ENCODE measurements at places on chromosomes 7 and 10. TPM values are rescaled to one million over a fixed set of nuclear protein-coding genes. Genes with fewer than 3 reads are reported as not detected.

Gene STAM
- 30.7 TPM for total RNA-seq

- H3K27ac ChIP-seq: no peak overlapping the region
- H3K36me3 ChIP-seq: no peaks in the 10 kb centered on the region
Observed at GRCh38 chr10:46308666-46309450, 22.1 kb downstream of the ANTXRL start.

- no peaks in the 10 kb centered on the region for H3K36me3 ChIP-seq
- no peak for DNase-seq
- peaks cover 2% of the 10 kb centered on the region for H3K27me3 ChIP-seq
- H3K4me3 ChIP-seq: no peak overlapping the region
Observed at GRCh38 chr7:44911911-44912310, 26.6 kb upstream of the PURB start.

Gene CDC14C
- not detected for total RNA-seq

- H3K36me3 ChIP-seq: no peaks in the 10 kb centered on the region
- DNase-seq: no peak
- no peak overlapping the region for H3K4me3 ChIP-seq
Observed at GRCh38 chr7:139116999-139117398, 7.5 kb upstream of the ZC3HAV1 start.

Gene TMEM184A
- not detected for total RNA-seq

- peaks cover 6% of the 10 kb centered on the region for H3K36me3 ChIP-seq
- peaks cover 6% of the 10 kb centered on the region for H3K27me3 ChIP-seq
- H3K27ac ChIP-seq: no peak overlapping the region
- H3K4me3 ChIP-seq: no peak overlapping the region
Observed at GRCh38 chr10:125002423-125003145, 60.7 kb downstream of the ZRANB1 start.

Gene GRB10
- 86.0 TPM for total RNA-seq

GRCh38 chr7:36057323-36057722 lies 95.7 kb upstream of the EEPD1 start:
- no peak overlapping the region for H3K27ac ChIP-seq
- H3K36me3 ChIP-seq: no peaks in the 10 kb centered on the region
- H3K4me1 ChIP-seq: peaks cover 4% of the 10 kb centered on the region
- no peak overlapping the region for H3K4me3 ChIP-seq
- H3K27me3 ChIP-seq: peaks cover 2% of the 10 kb centered on the region
- DNase-seq: no peak

- no peak overlapping the region for H3K4me3 ChIP-seq
- no peaks in the 10 kb centered on the region for H3K4me1 ChIP-seq
- no peaks in the 10 kb centered on the region for H3K36me3 ChIP-seq
- H3K27me3 ChIP-seq: no peaks in the 10 kb centered on the region
Observed at GRCh38 chr10:112148331-112148730, 35.2 kb downstream of the GPAM start.

Gene FRMPD2
- total RNA-seq: 0.26 TPM

DNA sequence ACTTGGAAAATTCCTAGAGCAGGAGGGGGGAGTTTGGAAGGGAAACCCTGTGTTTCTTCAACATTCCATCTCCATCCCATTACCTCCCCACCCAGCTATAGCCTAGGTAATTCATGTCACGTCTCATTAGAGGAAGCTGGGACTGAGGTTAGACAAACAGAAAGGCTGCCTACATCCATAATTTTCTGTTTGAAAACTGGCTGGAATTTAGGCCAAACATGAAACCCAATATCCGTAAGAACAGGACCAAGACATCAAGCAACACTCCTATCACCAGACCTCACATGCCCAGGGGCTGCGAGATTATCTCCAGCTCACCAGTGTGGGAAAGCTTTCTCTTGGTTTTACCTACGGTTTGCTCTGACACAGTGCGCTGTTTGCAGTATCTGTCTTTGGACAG lies 316.3 kb downstream of the FRMD4A start:
- no peak overlapping the region for H3K27ac ChIP-seq
- peaks cover 11% of the 10 kb centered on the region for H3K36me3 ChIP-seq
- H3K4me3 ChIP-seq: no peak overlapping the region
- DNase-seq: no peak
- peaks cover 73% of the 10 kb centered on the region for H3K4me1 ChIP-seq

- no peak overlapping the region for H3K4me3 ChIP-seq
- no peak overlapping the region for H3K27ac ChIP-seq
- DNase-seq: no peak
- peaks cover 4% of the 10 kb centered on the region for H3K27me3 ChIP-seq
- H3K36me3 ChIP-seq: no peaks in the 10 kb centered on the region
Observed at GRCh38 chr7:132377703-132378584, 198.3 kb downstream of the PLXNA4 start.

- H3K27ac ChIP-seq: no peak overlapping the region
- H3K27me3 ChIP-seq: no peaks in the 10 kb centered on the region
- H3K36me3 ChIP-seq: no peaks in the 10 kb centered on the region
- H3K4me3 ChIP-seq: no peak overlapping the region
- DNase-seq: no peak
Observed at GRCh38 chr7:132307465-132307864, 268.8 kb downstream of the PLXNA4 start.

DNA sequence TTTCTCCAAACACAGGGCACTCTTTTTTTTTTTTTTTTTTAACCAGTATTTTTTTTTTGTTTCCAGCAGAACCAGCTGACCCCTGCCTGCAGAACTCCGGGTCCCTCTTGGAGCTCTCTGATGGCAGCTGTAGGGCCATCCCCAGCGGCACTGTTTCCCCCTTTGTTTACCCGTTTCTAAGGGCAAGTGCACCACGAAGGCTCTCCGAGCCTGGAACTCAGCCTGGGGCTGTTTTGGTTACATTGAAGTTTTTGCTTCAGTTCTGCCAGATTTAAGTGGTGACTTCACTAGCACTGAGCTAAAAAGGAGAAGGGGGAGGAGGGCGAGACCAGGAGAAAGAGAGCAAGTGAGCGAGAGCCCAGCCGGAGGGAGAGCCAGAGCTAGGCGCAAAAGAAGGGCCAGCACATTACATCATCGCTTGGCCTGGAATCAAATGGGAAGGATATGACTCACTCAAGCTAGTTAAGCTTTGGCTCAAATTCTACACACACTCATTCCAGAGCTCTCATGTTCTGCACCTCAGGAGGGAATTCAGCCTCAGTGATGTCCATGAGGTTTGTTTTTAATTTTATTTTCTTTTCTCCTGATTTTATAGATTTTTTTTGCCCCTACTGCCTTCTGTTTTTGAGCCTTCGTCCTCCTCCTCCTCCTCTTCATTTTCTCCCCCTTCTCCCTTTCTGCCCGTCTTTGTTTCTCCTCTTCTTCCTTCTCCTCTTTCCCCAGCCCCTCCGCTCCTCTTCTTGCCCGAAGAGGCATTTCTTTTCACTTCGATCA lies 272.3 kb downstream of the TRIL start:
- peaks cover 8% of the 10 kb centered on the region for H3K4me1 ChIP-seq
- H3K36me3 ChIP-seq: no peaks in the 10 kb centered on the region
- H3K27me3 ChIP-seq: no peaks in the 10 kb centered on the region
- no peak overlapping the region for H3K4me3 ChIP-seq
- no peak overlapping the region for H3K27ac ChIP-seq

Gene CYP2W1
- total RNA-seq: not detected

DNA sequence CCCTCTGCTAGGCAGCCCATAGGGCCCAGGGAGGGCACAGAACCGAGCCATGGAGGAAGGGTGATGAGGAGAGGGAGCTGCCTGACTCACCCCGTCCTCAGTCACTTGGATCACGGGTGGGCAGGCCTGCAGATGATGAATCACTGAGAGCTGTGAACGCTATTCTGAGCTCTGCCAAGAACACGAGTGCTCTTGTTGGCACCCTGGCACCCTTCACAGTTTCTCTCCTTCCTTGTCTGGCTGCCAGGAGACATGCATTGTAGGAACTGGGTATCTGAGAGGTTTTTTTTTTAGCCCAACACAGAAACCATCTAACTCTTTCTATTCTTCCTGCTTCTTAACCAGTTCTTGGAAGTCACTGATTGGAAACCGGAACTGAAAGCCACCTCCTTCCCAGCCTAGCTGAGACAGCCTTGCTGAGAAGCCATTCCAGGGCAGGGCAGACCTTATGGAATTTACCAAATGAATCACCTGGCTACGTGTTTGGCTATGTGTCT lies 82.1 kb downstream of the SLC37A3 start:
- no peak for DNase-seq
- H3K4me1 ChIP-seq: no peaks in the 10 kb centered on the region
- H3K36me3 ChIP-seq: peaks cover 27% of the 10 kb centered on the region

GRCh38 chr7:87574630-87575029 lies 26.1 kb downstream of the ABCB1 start:
- H3K27me3 ChIP-seq: no peaks in the 10 kb centered on the region
- H3K36me3 ChIP-seq: peaks cover 1% of the 10 kb centered on the region
- no peak overlapping the region for H3K4me3 ChIP-seq
- H3K4me1 ChIP-seq: no peaks in the 10 kb centered on the region
- DNase-seq: no peak

DNA sequence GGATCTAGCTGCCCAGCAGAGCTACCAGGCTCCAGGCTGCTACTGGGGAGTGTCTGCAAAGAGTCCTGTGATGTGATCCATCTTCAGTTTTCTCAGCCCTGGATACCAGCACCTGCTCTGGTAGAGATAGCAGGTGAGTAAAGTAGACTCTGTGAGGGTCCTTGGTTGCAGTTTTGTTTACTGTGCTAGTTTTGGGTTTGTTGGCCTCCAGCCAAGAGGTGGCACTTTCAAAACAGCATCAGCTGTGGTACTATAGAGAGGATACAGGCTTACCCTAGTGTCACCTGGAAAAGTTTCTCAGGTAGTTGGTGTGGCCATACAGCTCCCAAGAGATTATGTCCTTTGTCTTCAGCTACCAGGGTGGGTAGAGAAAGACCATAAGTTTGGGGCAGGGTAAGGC lies 56.3 kb downstream of the MTERF1 start:
- H3K27ac ChIP-seq: no peak overlapping the region
- no peak for DNase-seq
- H3K4me3 ChIP-seq: no peak overlapping the region

GRCh38 chr10:109454691-109455090 lies 468.6 kb downstream of the XPNPEP1 start:
- no peak for DNase-seq
- H3K4me1 ChIP-seq: peaks cover 37% of the 10 kb centered on the region
- H3K4me3 ChIP-seq: peak overlapping the region; percentile 14
- H3K36me3 ChIP-seq: no peaks in the 10 kb centered on the region
- no peak overlapping the region for H3K27ac ChIP-seq

DNA sequence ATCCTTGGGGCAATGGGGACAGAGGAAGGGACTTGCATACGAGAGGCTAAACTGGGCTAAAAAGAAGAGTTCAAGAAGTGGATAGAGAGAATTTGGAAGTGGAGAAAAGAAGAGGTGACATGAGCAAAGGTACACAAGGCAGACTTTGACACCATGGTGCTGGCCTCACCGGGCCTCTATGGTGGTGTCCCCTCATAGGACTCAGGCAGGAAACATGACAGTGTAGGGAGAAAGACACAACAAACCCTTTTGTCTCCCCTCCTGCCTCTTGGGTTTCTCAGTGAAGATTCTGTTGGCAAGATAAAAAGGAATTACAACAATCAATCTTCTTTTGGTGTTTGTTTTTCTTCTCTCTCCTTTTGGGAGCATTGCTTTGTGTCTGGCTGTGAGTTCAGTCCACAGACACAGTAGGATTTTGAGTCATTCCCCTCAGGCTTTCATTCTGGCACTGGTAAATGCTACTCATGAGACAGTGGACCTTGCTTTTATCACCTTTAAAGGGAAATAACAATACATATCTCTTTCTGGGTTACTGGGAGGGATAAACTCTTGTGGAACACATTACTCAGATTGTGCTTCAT lies 827.7 kb downstream of the TNS3 start:
- no peak for DNase-seq
- no peak overlapping the region for H3K27ac ChIP-seq
- no peaks in the 10 kb centered on the region for H3K36me3 ChIP-seq

Gene NUTM2E
- 1.6 TPM for total RNA-seq

DNA sequence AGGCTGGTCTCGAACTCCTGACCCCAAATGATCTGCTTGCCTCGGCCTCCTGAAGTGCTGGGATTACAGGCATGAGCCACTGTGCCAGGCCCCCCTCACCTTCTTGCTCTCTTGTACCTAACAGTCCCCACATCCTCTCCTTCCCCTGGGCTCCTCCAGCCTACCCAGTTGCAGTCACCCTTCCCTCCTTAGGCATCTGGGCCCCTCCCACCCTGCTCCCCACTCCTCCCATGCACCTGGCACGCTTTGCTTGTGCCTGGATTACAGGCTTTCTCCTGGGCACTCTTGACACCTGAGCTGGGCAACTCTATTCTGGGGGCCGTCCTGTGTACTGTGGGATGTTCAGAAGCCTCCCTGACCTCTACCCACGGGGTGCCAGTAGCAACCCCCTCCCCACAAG lies 3.0 kb downstream of the CLDN15 start:
- no peak overlapping the region for H3K27ac ChIP-seq
- no peak for DNase-seq
- H3K27me3 ChIP-seq: peaks cover 13% of the 10 kb centered on the region
- H3K4me3 ChIP-seq: no peak overlapping the region
- no peaks in the 10 kb centered on the region for H3K36me3 ChIP-seq
- peaks cover 10% of the 10 kb centered on the region for H3K4me1 ChIP-seq

GRCh38 chr10:24231200-24231599 lies 22.3 kb downstream of the KIAA1217 start:
- H3K27me3 ChIP-seq: no peaks in the 10 kb centered on the region
- H3K27ac ChIP-seq: no peak overlapping the region
- no peak for DNase-seq
- H3K4me1 ChIP-seq: no peaks in the 10 kb centered on the region
- H3K4me3 ChIP-seq: no peak overlapping the region

- peaks cover 26% of the 10 kb centered on the region for H3K4me1 ChIP-seq
- H3K27me3 ChIP-seq: no peaks in the 10 kb centered on the region
- H3K4me3 ChIP-seq: no peak overlapping the region
- H3K27ac ChIP-seq: no peak overlapping the region
- no peak for DNase-seq
Observed at GRCh38 chr10:67612176-67612575, 83.8 kb downstream of the CTNNA3 start.

DNA sequence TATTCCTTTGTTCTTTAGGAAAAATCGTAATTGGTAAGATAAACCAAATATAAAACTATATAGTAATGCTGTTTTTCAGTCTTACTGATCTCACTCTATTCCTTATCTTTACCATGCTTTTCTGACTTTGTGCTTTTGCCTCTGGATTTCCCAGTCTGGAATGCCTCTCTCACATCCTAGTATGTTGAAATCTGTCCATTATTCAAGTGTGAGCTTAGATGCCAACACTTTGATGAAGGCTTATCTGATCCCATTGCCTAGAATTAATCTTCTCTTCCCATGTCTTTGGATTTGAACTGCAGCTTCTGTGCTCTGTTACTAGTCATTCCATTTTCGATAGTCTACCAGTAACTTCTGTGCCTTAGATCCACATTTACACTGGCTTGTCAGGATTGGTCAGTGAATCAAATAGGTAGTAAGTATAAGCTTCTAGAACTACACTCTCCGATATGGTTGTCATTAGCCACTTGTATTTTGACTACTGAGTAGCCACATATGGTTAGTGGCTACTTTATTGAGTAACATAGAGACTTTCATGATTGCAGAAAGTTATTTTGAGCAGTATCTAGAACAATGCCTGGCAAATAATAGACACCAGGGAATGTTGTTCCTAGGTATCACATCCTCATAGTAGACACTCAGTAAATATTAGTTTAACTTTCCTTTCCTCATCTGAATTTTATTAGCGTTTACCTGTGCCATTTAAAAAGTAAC lies 92.9 kb downstream of the BMPR1A start:
- DNase-seq: no peak
- no peaks in the 10 kb centered on the region for H3K27me3 ChIP-seq
- no peak overlapping the region for H3K27ac ChIP-seq
- peaks cover 4% of the 10 kb centered on the region for H3K4me1 ChIP-seq

Gene COBL
- total RNA-seq: 0.41 TPM

GRCh38 chr10:69479240-69480067 lies 28.2 kb downstream of the TSPAN15 start:
- no peak for DNase-seq
- no peaks in the 10 kb centered on the region for H3K27me3 ChIP-seq
- H3K27ac ChIP-seq: no peak overlapping the region
- H3K36me3 ChIP-seq: no peaks in the 10 kb centered on the region
